ENCODE measurements at places on chromosomes 16 and 17. TPM values are rescaled to one million over a fixed set of nuclear protein-coding genes. Genes with fewer than 3 reads are reported as not detected.
A peak's percentile ranks its signal among the peaks of the same experiment; 100 is the strongest.

GRCh38 chr16:57945740-57946138 lies 25.2 kb downstream of the CNGB1 start:
- H3K4me3 ChIP-seq, result no peak overlapping the region
- H3K27ac ChIP-seq, result no peak overlapping the region
- DNase-seq, result no peak
- peaks cover 2% of the 10 kb centered on the region for H3K27me3 ChIP-seq

- H3K4me1 ChIP-seq, result peaks cover 13% of the 10 kb centered on the region
- no peak for DNase-seq
- peak overlapping the region; percentile 49 for H3K4me3 ChIP-seq
- H3K27me3 ChIP-seq, result peaks cover 2% of the 10 kb centered on the region
- H3K27ac ChIP-seq, result peak overlapping the region; percentile 17
These were observed 19.5 kb downstream of the SOCS3 start for GRCh38 chr17:78340183-78340955.

DNA sequence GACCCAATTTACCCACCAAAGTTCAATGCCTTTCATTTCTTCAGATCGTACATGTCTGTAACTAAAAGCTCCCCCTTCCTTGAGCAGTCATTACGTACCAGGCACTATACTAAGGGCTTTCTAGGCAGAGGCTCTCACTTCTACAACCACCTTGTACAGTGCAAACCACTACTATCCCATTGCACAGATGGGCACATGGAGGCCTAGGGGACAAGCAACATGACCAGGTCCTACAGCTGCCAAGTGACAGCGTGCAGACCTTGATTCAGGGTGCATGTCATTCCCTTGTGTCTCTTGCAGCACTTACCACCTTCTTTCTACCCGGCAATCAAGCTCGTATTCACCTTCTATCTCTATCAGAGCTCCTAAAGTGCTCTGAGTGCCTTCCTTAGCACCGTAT lies 382.7 kb downstream of the SOX9 start:
- H3K4me1 ChIP-seq, result peaks cover 39% of the 10 kb centered on the region
- no peak for DNase-seq

DNA sequence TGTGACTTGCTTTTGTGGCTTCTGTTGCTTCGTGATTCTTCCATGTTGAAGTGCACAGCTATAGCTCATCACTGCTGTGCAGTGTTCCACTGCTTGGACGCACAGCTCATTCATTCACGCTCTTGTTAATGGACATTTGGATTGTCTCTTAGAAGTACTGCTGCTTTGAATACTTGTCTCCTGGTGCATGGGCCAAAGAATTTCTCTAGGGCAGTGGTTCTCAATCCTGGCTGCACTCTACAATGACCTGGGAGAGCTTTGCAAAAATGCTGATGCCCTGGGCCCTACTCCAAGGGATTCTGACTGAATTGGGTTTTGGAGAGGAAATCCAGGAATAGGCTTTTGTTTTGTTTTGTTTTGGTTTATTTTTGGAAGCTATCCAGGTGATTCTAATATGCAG lies 20.0 kb downstream of the CCL17 start:
- peaks cover 8% of the 10 kb centered on the region for H3K4me1 ChIP-seq
- H3K27ac ChIP-seq, result no peak overlapping the region
- no peak overlapping the region for H3K4me3 ChIP-seq
- peaks cover 20% of the 10 kb centered on the region for H3K36me3 ChIP-seq

- H3K36me3 ChIP-seq, result peaks cover 2% of the 10 kb centered on the region
- peak overlapping the region; percentile 61 for H3K27ac ChIP-seq
- H3K4me3 ChIP-seq, result peak overlapping the region; percentile 89
These were observed 1.4 kb downstream of the VKORC1 start for GRCh38 chr16:31093132-31093703.

- DNase-seq, result no peak
- H3K36me3 ChIP-seq, result no peaks in the 10 kb centered on the region
- H3K27me3 ChIP-seq, result peaks cover 33% of the 10 kb centered on the region
- H3K27ac ChIP-seq, result no peak overlapping the region
- H3K4me1 ChIP-seq, result peaks cover 6% of the 10 kb centered on the region
These were observed 21.5 kb upstream of the C1QL1 start for GRCh38 chr17:44989552-44990138.

- peaks cover 15% of the 10 kb centered on the region for H3K4me1 ChIP-seq
- no peak for DNase-seq
These were observed 75.1 kb downstream of the FOXL1 start for GRCh38 chr16:86653285-86654006.

DNA sequence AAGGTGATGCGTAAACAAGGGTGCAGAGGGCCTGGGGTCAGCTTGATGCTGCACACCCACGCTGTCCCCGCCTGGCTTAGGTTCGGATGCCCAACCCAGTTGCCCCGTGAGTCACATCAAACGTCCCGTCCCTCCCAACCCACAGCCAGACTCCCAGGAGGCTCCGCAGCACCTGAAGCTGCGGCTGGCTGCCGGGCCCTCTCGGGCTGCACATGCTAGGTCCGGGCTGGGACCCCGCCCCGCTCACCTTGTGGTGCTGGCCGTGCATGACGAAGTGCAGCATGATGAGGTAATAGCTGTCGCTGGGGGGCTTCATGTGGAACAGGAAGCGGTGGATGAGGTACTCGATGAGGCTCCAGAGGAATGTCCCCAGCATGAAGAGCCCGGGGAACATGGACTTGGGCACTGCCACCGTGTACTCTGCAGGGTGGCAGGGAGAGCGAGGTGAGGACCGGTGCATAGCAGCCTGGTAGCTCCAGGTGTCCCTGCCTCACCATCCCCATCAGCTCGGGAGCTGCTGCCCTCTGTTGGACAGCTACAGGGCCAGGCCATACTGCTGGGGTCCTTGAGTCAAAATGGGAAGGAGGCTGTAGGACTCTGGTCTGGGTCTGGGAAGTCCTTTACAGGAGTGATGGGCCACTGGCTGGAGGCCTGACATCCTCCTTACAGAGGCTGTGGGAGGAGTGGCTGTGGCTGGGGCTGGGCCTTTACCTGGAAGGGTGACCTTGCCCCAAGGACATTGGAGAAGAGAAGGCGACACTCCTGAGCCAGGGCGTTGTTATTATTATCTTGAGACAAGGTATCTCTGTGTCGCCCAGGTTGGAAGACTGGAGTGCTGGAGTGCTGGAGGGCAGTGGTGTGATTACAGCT lies 18.3 kb upstream of the MLKL start:
- no peak overlapping the region for H3K4me3 ChIP-seq
- no peaks in the 10 kb centered on the region for H3K36me3 ChIP-seq
- no peak for DNase-seq
- peaks cover 11% of the 10 kb centered on the region for H3K27me3 ChIP-seq
- H3K4me1 ChIP-seq, result no peaks in the 10 kb centered on the region
- H3K27ac ChIP-seq, result no peak overlapping the region

GRCh38 chr16:83674931-83675535 lies 132.7 kb upstream of the HSBP1 start:
- H3K27me3 ChIP-seq, result peaks cover 7% of the 10 kb centered on the region
- DNase-seq, result no peak
- no peak overlapping the region for H3K4me3 ChIP-seq
- H3K4me1 ChIP-seq, result no peaks in the 10 kb centered on the region
- no peak overlapping the region for H3K27ac ChIP-seq

DNA sequence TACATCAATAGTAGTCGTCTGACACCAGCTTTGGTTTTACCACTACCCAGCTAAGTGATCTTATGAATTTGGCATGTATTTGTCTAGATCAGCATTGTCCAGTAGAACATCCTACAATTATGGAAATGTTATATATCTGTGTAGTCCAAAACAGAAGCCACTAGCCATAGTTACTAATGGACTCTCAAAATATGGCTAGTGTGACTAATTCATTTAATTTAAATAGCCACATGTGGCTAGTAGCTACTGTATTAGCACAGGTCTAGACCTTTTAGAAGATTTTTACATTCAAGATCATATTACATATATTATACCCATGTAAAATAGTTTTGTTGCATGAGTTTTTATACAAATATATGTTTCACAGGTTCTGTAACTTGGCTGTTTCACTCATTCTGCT lies 27.0 kb upstream of the NFAT5 start:
- no peaks in the 10 kb centered on the region for H3K36me3 ChIP-seq
- no peak overlapping the region for H3K27ac ChIP-seq
- peaks cover 18% of the 10 kb centered on the region for H3K4me1 ChIP-seq

- H3K27me3 ChIP-seq, result no peaks in the 10 kb centered on the region
- H3K36me3 ChIP-seq, result peaks cover 2% of the 10 kb centered on the region
- no peak for DNase-seq
- no peak overlapping the region for H3K27ac ChIP-seq
- peaks cover 17% of the 10 kb centered on the region for H3K4me1 ChIP-seq
- no peak overlapping the region for H3K4me3 ChIP-seq
These were observed 5.4 kb upstream of the CHRNE start for GRCh38 chr17:4908301-4908700.

- H3K4me3 ChIP-seq, result no peak overlapping the region
- H3K27ac ChIP-seq, result peak overlapping the region; percentile 6
- DNase-seq, result no peak
- H3K4me1 ChIP-seq, result peaks cover 6% of the 10 kb centered on the region
These were observed 169.7 kb downstream of the CDH11 start for GRCh38 chr16:64952177-64952576.

- peaks cover 48% of the 10 kb centered on the region for H3K27me3 ChIP-seq
- DNase-seq, result no peak
- H3K4me3 ChIP-seq, result no peak overlapping the region
- H3K27ac ChIP-seq, result no peak overlapping the region
These were observed 59.8 kb upstream of the RBFOX3 start for GRCh38 chr17:79670537-79671084.

Gene EPOP
- 3.7 TPM for total RNA-seq

Gene HP
- not detected for total RNA-seq

Gene SNX20
- not detected for total RNA-seq

Gene ADAP2
- total RNA-seq, result 2.3 TPM

Gene SYT17
- 7.4 TPM for total RNA-seq

Gene TSEN54
- 27.2 TPM for total RNA-seq

Gene CPPED1
- 8.7 TPM for total RNA-seq

Gene OR3A3
- total RNA-seq, result not detected

Gene TEX19
- not detected for total RNA-seq

Gene FOXN1
- 0.34 TPM for total RNA-seq

Gene HOXB8
- 82.4 TPM for total RNA-seq

Gene PRR29
- 1.9 TPM for total RNA-seq

Gene FNDC8
- total RNA-seq, result not detected

Gene BRICD5
- total RNA-seq, result 11.9 TPM

All from mesothelial cell of epicardium (in vitro differentiated cells).